ENCODE measurements at places on chromosomes 4 and X. TPM values are rescaled to one million over a fixed set of nuclear protein-coding genes. Genes with fewer than 3 reads are reported as not detected.

DNA sequence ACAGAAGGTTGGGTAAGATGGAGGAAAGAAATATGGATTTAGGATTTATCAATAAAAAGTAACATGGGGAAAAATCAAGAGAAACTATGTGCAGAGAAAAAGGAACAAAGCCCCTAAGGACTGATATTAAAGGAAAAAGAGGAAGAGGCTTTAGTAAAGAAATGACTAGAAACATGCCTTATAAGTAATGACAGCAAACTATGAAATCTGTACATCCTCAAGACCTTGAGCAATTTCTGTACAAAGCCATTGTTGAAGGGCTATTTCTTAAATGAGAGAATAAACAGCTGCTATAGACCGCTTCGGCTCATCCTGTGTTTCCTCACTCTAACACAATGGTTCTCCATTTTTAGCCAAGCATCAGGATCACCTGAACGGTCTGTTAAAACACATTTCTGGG lies 180.3 kb upstream of the ATOH1 start:
- no peak for DNase-seq

GRCh38 chrX:113868177-113868576 lies 715.7 kb upstream of the HTR2C start:
- DNase-seq: peak; percentile 6

GRCh38 chr4:7842384-7843279 lies 97.0 kb downstream of the AFAP1 start:
- DNase-seq: no peak

DNA sequence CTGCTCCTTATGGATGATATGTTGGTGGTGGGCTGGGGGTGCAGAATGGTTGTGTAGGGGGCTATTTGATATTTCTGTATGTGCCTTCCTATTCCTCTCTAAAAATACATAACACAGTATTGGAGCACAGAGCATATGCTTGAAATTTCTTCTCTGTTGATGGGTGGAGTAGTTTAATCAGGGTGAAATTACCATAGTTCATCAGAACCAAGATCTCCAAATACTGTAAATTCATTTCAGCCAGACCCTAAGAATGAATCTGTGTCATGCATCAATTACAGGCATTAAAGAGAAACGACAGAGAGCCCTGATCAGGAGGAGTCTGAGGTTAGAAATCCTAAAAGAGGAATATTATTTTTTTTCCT lies 25.1 kb upstream of the CCDC149 start:
- DNase-seq: no peak

DNA sequence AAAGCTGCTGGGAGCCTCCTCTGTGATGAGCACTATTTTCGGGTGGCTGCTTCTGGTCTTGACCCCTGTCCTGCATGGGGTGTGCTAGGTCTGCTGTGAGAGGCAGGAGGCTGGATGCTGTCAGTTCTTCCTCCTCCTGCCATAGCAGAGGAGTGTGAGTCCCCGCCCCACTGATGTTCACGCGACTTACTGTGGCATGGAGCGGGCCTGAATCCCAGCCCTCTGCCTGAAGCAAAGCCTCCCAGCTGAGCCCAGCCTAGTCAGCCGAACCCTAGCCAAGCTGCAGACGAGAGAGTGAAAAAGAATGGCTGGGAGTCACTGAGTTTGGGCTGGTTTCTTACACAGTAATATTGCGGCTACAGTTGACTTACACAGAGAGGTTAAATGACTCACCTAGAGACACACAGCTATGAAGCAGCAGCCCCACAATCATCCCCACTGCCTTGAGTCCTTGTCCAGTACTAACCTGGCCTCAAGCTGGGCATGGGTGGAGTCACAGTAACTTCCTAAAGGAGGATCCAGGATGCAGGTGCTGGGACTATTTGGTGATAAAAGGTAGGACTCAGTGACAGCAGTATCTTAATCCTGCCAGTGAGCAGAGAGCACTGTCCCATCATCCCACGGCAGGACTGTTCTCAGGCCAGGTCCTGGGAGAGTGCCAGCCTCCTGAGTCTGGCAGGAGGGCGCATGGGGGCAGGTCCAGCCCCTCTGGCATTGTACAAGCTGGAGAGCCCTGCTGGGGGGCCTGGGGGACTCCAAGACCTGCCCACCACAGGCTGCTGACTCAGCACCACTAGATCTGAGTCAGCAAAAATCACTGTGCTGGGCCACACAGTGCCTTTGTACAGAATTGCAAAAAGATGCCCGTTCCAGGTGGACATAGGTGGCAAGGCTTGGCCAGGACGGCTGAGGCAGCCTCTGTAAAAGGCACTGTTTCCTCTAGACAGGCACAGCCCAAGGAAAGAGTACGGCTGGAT lies 60.4 kb upstream of the CRMP1 start:
- DNase-seq: no peak

DNA sequence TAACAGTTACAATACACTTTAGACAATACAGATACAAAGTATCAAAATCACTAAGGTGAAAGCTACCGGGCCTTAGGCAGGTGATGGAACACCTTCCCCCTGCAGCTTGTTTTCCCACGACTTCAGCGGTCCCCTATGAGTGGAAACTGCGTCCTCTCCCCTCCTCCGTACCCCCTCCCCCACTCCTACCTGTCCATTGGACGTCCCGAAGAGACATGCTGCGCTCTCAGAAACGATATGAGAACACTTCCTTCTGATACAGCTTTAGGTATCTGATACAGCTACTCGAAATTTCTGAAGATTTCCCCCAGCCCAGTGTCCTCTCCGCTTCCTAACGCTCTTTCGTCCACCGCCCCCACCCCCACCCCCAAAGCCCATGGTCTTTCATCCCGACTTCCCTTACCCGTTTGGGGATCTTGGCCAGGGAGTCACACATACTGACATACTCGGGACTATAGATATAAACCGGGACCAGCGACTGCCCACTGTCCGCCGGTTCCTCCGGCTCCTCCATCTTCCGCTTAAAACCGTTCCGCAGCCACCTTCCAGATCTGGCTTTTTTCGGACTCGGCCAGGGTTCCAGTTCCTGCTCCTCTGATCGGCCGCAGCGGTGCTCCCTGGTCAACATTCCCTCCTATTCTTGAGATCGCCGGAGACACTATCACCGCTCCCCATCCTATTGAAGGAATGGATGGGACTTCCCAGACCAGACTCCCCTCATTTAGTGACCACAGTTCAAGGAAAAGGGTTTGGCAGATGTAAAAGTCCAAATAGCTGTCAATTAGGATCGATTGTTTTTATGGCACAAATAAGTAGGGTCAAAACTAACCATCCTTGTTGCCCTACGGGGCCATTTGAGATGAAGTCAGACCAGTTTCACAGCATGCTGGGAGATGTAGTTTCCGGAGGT lies at the start of gene HDAC8:
TSS of gene HDAC8 (minus strand) at position 596 of the 910 bp plus-strand sequence. CDS start at position 514, 82 bp downstream.
- peak; percentile 71 for DNase-seq

DNA sequence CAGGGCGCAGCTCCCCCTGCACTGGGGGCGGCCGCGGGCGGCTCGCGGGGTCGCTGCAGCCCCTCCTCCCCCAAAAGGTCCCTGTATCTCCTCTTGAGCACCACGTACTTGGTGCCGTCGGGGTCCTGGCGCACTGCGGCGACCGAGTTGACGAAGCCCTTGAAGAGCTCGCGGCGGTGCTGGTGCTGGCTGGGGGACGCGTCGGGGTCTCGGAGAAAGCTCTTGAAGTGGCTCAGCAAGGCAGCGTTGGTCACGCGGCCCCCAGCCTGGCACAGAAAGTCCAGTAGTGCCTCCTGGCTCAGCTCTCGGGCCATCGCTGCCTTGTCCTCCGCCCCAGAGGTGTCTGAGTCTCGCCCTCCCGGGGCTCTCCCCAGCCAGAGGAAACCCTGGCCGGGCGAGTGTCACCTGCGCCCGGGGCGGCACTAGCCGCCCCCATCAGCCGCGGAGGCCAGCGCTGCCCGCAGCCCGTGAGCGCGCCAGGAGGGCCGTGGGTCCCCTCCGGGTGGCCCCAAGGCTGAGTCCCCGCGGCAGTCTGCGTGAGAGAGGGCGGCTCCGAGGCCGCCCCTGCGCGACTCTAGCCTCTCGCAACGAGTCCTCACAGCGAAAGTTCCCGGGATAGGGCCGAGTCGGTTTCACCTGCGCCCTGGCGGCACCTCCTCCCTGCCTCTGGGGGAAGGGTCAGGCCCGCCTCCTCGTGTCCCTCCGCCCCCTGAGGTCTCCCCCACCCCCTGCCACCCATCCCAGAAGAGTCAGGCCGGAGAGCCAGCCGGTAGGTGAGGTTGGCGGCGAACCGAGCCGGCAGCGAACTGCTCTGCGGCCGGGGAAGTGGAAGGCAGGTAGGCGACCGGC lies at the start of gene SOWAHB:
TSS of gene SOWAHB (minus strand) at position 609 of the 849 bp plus-strand sequence. CDS start at position 314, 295 bp downstream.
- peak; percentile 37 for DNase-seq

GRCh38 chr4:102663073-102663472 lies 97.7 kb downstream of the MANBA start:
- DNase-seq: no peak

- no peak for DNase-seq
These were observed 11.8 kb downstream of the PAPSS1 start for GRCh38 chr4:107708225-107708624.

DNA sequence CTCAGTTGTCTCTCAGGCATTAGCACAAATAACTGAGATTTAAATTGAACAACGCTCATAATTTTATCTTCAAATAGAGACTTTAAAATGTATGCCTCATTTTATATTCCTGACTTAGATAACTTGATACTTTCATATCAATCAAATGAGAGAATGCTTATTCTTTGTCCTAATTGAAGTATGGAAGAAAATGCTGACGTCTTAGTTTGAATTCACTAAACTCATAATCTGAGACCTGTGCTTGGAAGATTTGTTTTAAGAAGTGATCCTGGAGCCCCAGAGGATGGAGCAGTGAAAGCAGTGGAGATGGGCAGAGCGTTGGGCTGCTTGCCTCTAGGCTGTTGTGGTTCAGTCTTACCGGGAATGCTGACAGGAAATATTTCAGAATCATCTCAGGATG lies 76.1 kb downstream of the ZNF518B start:
- DNase-seq: no peak

GRCh38 chr4:161178310-161178709 lies 985.5 kb downstream of the FSTL5 start:
- no peak for DNase-seq

DNA sequence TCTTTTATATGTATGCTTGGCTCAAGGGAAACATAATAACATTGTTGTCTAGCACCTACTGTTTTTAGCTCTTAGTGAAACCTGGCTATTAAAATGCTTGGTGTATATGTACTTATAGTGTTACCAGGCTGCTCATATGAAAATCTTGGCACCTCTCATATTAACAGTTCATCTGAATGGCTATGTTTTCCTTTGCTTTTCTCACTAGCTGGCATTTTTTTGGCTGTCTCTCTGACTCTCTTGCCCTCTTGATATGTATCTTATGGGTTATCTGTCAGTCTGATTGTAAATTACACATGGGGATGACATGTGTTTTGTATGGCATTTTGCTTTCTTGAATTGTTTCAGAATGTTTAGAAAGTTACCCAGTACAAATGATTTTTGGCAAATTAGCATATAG lies 158.0 kb downstream of the ARHGAP24 start:
- no peak for DNase-seq

DNA sequence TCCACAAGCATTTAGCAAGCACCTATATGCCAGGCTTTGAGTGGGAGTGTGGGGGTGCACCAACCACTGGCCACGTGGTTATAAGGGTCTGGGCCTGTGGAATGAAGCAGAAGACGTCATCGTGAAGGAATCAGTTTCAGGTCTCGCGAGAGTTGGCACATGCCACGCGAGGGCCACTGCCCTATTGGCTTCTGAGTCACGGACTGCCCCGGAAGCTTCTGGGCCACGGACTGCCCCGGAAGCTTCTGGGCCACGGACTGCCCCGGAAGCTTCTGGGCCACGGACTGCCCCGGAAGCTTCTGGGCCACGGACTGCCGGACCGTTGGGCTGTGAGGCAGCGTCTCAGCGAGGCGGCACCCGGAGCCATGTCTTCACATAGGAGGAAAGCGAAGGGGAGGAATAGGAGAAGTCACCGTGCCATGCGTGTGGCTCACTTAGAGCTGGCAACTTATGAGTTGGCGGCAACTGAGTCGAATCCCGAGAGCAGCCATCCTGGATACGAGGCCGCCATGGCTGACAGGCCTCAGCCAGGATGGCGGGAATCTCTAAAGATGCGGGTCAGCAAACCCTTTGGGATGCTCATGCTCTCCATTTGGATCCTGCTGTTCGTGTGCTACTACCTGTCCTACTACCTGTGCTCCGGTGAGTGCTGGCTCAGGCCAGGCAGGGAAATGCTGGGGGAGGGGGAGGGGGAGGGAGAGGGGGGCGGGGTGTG lies at the start of gene FMR1NB:
TSS of gene FMR1NB (plus strand) at position 300 of the 715 bp plus-strand sequence. CDS start at position 366, 66 bp downstream.
- no peak for DNase-seq

GRCh38 chr4:148064451-148064850 lies 332.6 kb downstream of the ARHGAP10 start:
- DNase-seq: no peak

GRCh38 chrX:20402956-20403355 lies 136.2 kb upstream of the RPS6KA3 start:
- DNase-seq: no peak

- DNase-seq: no peak
These were observed 4.1 kb downstream of the ZNF280C start for GRCh38 chrX:130264573-130264972.

DNA sequence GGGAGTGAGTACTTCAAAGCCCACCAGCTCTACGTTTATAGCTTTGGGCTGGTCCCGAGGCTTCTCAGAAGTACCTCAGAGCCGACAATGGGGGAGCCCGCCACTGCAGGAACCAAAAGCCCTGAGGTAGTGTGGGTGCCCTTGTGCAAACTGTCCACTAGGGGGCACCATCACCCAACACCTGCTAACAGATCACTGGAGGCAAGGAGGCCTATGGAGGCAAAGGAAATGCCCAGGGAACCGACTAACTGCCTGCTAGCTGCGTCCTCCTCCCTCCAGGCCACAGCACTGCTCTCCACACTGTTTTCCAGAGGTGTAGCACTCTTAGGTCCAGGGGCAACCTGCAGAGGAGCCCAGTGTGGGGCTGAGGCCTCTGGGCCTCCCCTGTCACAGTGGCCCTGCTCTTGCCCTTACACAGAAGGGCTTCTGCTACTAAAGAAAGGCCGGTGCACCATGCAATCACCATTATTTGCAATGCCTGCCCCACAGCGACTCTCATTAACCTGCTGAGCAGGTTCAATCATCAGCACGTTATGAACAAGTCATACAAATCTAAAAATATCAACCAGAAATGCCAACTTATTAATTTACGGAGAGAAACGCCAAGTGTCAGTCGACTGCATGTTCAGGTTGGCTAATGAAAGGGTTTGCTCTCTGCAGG lies 159.1 kb downstream of the NSUN7 start:
- DNase-seq: peak; percentile 69

DNA sequence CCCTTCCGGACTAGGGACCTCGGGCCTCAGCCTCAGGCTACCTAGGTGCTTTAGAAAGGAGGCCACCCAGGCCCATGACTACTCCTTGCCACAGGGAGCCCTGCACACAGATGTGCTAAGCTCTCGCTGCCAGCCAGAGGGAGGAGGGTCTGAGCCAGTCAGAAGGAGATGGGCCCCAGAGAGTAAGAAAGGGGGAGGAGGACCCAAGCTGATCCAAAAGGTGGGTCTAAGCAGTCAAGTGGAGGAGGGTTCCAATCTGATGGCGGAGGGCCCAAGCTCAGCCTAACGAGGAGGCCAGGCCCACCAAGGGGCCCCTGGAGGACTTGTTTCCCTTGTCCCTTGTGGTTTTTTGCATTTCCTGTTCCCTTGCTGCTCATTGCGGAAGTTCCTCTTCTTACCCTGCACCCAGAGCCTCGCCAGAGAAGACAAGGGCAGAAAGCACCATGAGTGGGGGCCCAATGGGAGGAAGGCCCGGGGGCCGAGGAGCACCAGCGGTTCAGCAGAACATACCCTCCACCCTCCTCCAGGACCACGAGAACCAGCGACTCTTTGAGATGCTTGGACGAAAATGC lies at the start of gene WAS:
TSS of gene WAS (plus strand) at position 389 of the 572 bp plus-strand sequence. CDS start at position 444, 55 bp downstream.
- DNase-seq: peak; percentile 72

EGFL6 gene
- not detected for polyA plus RNA-seq

CPLX1 gene
- polyA plus RNA-seq: not detected

ADH1C gene
- not detected for polyA plus RNA-seq

SLC10A4 gene
- polyA plus RNA-seq: 0.07 TPM

SH3BP2 gene
- 219 TPM for polyA plus RNA-seq

USP51 gene
- polyA plus RNA-seq: 0.91 TPM

TMPRSS11D gene
- not detected for polyA plus RNA-seq

APLN gene
- not detected for polyA plus RNA-seq

CXCL6 gene
- not detected for polyA plus RNA-seq

Data from B cell (primary cell).